ENCODE measurements at places on chromosomes 6 and 20.

- no peak for DNase-seq
These were observed 313.6 kb downstream of the TBC1D32 start for GRCh38 chr6:121020656-121021055.

- DNase-seq = no peak
These were observed 13.9 kb downstream of the GCM1 start for GRCh38 chr6:53134601-53135235.

- DNase-seq = no peak
These were observed 71.8 kb downstream of the F13A1 start for GRCh38 chr6:6248651-6249050.

GRCh38 chr20:24491041-24491756 lies 21.8 kb downstream of the SYNDIG1 start:
- no peak for DNase-seq

DNA sequence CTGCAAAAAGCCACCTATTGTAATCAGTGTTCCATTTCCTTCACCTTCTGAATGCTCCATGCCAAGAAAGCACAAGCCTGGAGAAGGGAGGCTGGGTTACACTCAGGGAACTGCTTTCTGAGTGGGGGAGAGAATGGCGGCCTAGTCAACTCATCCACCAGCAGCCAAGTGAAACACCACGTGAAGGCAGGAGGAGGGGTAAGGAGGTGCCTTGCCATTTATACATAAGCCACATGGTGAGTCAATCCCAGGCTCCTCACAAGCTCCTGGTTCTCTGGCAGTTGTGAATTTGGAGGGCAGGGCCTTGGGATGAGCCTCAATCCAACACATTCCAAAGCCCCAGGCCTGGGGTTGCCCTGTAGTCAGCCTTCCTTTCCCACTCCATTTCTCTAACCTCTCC lies 149.4 kb downstream of the CD24 start:
- no peak for DNase-seq

GRCh38 chr6:161370880-161371279 lies 97.0 kb upstream of the AGPAT4 start:
- DNase-seq = peak; percentile 79

DNA sequence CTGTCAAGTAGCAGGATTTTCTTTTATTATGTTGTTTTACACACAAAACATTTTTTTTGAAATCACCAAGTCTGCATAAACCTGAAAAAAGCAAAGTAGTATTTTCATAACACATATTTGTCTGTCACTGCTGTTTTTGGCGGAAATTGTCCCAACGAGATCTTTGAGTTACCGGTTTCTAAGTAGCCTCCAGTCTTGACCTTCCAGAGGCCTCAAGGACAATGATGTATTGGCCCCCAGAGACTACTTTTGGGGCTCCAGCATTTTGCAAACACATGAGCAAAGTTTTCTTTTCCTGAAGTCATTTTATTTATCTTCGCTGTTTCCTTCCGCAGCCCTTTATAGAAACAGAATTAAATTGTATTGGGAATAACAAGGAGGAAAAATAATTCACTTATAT lies 862.6 kb downstream of the KIF16B start:
- no peak for DNase-seq

DNA sequence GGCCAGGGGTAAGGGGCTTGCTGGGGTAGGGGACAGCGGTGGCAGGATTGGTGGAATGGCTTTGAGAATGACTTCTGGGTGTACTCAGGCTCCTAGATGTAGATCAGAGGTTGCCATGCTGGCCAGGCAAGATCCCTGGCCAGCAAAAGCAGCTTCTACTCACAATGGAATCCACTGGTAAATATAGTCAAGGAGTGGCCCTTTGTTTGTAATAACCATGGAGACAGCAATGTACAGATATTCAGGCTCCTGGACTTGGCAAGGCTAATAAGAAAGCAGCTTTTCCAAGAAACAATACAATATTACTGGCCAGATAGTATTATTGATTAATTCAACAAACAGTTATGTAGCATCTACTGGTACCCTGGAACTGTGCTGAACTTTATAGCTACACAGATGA lies 37.9 kb downstream of the CDH26 start:
- no peak for DNase-seq

DNA sequence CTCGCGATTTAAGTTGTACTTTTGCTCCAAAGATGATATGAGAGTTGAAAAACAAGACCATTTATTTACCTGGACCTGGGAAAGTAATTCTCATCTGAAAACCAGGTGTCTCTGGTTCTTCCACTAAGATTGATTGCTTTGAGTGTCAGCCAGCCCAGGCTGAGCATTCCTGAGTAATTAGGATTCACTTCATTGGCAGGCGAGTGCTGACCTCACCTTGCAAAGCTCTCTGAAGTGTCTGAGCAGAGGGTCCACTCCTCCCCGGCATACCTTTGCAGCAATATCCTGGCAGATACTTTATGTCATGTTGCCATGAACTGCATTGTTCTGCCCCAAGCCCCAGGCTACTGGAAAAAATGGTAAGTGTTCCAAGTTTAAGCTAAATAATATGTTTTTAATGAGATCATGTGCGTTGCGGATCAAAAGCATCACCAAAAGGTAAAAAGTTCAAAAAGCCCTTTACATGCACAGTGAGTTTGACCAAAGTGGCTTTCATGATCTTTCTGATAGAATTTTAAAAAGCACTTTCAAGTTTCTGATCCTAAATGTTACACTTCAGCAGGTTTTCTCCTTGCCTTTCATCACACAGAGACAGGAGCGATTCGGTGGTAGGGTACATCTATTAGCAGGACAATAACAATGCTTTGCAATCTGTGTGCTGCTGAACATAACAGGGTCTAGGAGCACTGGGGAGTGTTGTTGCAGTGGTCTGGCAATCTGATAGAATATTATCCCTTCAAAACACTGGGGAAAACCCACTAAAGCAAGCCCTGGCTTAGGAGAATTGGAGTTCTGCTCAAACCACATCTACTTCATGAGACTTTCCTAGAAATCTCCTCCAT lies 127.8 kb upstream of the EEF1E1 start:
- no peak for DNase-seq

- peak; percentile 69 for DNase-seq
These were observed at the start of gene ZSCAN23 for GRCh38 chr6:28443112-28443773. Gene ZSCAN23 (minus strand): TSS chr6:28443491. CDS start chr6:28436266, 7,225 bp downstream.

- DNase-seq = no peak
These were observed 70.6 kb downstream of the AFG1L start for GRCh38 chr6:108365478-108365877.

DNA sequence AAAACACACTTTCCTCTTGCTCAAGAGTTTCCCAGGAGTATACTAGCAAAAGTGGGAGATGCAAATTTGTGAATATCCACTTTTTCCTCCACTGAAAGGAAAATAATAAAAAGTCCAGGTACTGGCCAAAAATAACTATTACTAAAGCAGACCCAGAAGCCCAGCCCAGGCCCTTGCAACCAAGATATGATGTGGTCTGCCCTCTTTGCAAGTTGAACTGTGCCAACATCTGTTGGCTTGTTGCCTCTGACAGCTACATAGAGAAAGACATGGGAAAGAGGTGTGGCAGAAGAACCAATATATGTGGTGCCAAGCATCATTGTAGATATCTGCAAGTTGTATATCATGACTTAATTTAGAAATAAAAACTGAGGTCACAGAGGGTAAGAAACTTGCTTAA lies 78.4 kb upstream of the JAG1 start:
- DNase-seq = no peak

DNA sequence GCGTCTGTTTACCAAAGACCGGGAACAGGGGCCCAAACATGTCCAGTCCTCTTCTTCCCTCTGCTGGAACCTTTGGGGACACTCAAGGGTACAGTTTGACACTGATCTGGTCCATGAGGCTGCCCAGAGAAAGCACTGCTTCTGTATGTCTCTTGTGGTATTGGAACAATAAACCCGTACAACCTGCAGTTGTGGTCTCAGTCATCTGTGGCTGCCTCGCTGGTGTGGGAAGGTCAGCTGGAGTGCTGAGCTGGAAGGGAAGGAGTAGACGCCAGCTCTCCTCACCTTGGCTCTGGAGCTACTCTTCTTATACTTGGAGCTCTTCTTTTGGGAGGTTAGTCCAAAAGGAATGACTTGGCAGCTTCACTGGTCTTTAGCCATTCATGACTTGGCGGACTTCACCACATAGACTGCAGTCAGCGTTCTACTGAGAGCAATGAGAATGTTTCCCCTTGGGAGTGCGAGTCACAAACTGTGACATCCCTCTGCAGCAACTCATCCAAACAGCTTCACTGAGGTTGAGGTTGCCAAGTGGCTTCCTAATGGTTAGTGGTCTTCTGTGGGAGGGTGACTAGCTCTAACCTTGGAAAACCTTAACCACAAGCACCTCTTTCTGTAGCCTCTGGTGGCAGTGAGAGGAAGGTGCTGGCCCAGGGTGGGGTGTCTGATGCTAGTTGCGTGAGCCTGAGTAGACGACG lies 81.2 kb downstream of the ASXL1 start:
- no peak for DNase-seq

- DNase-seq = no peak
These were observed 15.2 kb downstream of the BCAS4 start for GRCh38 chr20:50810063-50810462.

- DNase-seq = no peak
These were observed 132.7 kb downstream of the EDN1 start for GRCh38 chr6:12422848-12423247.

GRCh38 chr20:8860011-8860495 lies 208.8 kb upstream of the PLCB4 start:
- no peak for DNase-seq
